ENCODE measurements at places on chromosomes 13 and 19. TPM values are rescaled to one million over a fixed set of nuclear protein-coding genes. Genes with fewer than 3 reads are reported as not detected.

FXYD5 gene
- 123 TPM for total RNA-seq

GRCh38 chr19:54473071-54473891, at the start of gene CDC42EP5:
TSS of gene CDC42EP5 (minus strand) at chr19:54473296. CDS start at chr19:54465547, 7,749 bp downstream.
- H3K27me3 ChIP-seq: no peaks in the 10 kb centered on the region
- H3K36me3 ChIP-seq: no peaks in the 10 kb centered on the region
- no peak within 1 kb of the TSS for H3K4me3 ChIP-seq
- DNase-seq: no peak
- H3K27ac ChIP-seq: no peak within 1 kb of the TSS
- peaks cover 6% of the 10 kb centered on the region for H3K4me1 ChIP-seq

RNF6 gene
- total RNA-seq: 33.2 TPM

DNA sequence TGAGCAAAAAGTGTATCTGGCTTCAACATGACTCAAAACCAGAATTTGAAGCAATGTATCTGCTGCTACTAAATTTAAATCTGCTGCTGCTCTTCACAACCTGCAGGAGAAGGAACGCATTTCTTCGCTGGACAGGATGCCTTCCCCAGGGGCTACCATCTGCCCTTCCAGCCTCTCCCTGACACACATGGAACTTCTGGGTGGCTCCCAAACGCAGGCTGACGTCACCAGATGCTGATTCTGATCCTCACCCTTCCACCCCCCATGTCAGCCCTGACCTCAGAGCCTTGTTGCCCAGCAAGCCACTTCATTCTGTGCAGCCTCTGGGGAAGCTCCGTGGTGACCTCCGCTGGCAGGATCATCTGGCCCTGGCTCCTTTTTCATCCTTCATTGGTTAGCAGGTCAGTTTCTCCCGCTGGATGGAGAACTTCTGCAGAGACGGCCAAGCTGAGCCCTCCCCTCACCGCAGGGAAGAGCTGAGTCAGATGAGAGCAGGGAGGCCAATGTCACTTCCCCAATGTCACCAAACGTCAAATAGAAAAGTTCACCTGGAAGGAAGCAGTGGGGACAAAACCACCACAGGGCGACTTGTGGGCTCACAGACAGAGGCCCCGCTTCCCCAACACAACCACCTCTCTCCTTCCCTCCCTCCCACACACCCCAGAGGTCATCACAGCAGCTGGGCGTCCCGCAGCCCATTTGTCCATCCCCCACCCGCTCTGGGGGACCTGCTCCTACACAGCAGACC, 14.0 kb upstream of the RAB20 start:
- no peak overlapping the region for H3K27ac ChIP-seq
- peaks cover 13% of the 10 kb centered on the region for H3K4me1 ChIP-seq
- DNase-seq: no peak
- no peaks in the 10 kb centered on the region for H3K27me3 ChIP-seq
- H3K4me3 ChIP-seq: no peak overlapping the region
- no peaks in the 10 kb centered on the region for H3K36me3 ChIP-seq

SIGLEC5 gene
- not detected for total RNA-seq

DNA sequence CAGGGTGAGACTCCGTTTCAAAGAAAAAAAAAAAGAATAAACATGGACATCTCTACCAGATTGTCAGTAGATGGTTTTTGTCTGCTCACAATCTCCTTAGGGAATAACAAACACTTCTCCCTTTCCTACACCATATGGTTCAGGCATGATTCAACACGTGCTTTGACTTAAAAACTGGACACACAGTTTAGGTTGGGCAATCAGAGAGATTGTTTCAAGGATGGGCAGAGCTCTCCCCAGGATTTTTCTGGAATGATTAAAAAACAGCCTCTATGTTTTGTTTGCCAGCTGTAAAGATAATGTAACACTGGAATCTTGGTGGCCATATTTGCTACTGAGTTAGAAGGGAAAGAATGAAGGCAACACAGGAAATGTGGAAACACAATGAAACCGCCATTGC, 150.1 kb upstream of the TSC22D1 start:
- no peak overlapping the region for H3K27ac ChIP-seq
- DNase-seq: no peak
- H3K4me1 ChIP-seq: peaks cover 4% of the 10 kb centered on the region

SF3A2 gene
- 166 TPM for total RNA-seq

GRCh38 chr13:32857689-32858088, 158.5 kb upstream of the KL start:
- DNase-seq: no peak
- no peaks in the 10 kb centered on the region for H3K36me3 ChIP-seq
- H3K4me1 ChIP-seq: no peaks in the 10 kb centered on the region
- no peak overlapping the region for H3K27ac ChIP-seq
- no peak overlapping the region for H3K4me3 ChIP-seq

CD70 gene
- 2.1 TPM for total RNA-seq

- H3K27me3 ChIP-seq: no peaks in the 10 kb centered on the region
- H3K4me3 ChIP-seq: no peak overlapping the region
- no peak overlapping the region for H3K27ac ChIP-seq
- H3K36me3 ChIP-seq: peaks cover 7% of the 10 kb centered on the region
- H3K4me1 ChIP-seq: no peaks in the 10 kb centered on the region
- DNase-seq: no peak
Observed at GRCh38 chr19:4547303-4548237, 7.7 kb upstream of the LRG1 start.

FFAR3 gene
- not detected for total RNA-seq

DNA sequence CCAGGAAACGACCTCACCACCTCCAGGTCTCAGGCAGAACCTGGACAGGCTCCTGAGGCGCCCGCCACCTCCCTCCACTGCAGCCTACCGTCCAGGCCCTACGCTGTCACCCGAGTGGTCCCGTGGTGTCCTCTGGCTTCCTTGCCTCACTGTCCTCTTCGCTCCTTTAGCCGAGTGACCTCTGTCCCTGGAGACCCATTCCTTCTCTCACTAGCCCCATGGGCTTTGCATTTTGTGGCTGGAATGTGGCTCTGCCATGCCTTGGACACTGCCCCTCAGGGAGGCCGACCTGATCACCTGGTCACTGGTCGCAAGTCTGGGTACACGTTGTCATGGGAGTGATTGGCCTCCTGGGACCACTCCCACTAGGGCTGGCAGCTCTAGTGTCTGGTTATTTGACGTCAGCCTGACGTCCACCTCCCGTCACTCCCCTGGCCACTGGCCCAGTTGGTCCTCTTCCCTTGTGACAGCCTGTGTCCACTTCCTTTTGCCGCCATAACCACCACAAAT, 17.9 kb downstream of the SLC25A42 start:
- no peaks in the 10 kb centered on the region for H3K36me3 ChIP-seq
- H3K4me1 ChIP-seq: no peaks in the 10 kb centered on the region
- no peak overlapping the region for H3K27ac ChIP-seq

- H3K4me3 ChIP-seq: no peak overlapping the region
- no peaks in the 10 kb centered on the region for H3K36me3 ChIP-seq
Observed at GRCh38 chr13:44273991-44274770, 99.4 kb upstream of the SERP2 start.

DNA sequence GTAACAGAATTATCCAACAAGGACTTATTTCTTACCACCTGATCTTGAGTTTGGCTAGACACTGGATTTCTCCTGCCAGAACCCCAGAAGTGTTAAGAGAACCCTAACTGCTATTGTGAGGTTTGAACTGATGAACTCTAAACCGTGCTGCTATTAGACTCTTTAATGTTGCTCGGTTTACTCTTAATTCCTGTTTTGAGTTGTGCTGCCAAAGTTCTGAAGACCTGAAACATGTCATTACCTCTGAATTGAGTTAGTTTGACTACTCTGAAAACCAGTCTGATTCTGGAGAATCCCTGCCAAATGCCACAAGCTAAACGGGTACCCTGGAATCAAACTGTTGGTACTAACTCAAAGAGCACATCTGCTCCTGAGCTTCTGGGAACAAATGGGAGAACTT, 215.5 kb downstream of the KLF12 start:
- H3K36me3 ChIP-seq: no peaks in the 10 kb centered on the region
- no peak for DNase-seq
- no peaks in the 10 kb centered on the region for H3K4me1 ChIP-seq
- H3K27ac ChIP-seq: no peak overlapping the region
- H3K4me3 ChIP-seq: no peak overlapping the region
- no peaks in the 10 kb centered on the region for H3K27me3 ChIP-seq
